Right ventricle myocardium inferior (tissue), 1 donor: ENCODE measurements at places on chromosomes 2 and 18. TPM values are rescaled to one million over a fixed set of nuclear protein-coding genes. Genes with fewer than 3 reads are reported as not detected.

DNA sequence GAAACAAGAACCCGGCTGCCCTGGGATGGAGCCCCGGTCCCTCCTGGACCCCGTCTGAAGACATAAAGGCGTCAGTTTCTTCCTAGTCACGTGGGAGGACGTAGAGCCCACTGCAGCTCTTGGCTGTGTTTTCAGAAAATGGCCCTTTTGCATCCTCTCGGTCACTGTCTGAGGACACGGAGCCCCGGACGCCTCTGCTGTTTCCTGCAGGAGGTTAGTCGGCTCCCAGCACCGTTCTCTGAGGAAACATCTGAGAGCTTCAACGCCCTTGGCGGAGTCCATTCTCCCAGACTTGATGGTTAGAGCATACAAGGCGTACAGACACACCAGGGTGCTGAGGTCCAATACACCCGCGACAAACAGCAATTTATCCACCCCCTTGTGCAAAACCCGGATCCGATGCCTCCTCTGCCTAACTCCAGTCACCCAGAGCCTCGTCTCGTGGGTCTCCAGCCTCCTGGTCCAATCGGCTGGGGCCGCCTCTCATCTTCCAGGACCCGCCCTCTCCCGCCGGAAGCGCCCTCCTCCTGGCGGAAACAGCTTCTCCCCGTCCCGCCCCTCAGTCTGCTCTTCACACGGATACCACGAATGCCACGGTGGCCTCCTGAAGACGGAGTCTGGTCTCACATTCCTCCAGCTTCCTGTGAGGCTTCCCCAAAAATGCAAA, 119.4 kb downstream of the TMEM18 start:
- DNase-seq: no peak

DNA sequence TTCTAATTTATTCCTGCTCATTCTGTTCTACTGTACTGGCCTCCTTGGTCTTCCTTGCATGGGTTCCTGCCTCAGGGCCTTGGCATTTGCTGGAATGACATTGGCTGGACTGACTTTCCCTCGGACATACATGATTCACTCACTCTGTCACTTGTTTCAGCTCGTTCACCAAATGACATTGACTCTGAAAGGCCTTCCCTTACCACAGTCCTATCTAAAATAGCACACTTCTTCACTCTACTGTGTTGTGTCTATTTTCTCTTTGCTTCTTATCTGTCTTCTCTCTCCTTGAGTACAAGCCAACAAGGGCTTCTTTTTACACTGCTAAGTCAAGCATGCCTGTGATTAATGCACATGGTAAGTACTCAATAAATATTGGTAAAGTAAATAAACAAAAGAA, 65.6 kb downstream of the SCG2 start:
- DNase-seq: no peak

DNA sequence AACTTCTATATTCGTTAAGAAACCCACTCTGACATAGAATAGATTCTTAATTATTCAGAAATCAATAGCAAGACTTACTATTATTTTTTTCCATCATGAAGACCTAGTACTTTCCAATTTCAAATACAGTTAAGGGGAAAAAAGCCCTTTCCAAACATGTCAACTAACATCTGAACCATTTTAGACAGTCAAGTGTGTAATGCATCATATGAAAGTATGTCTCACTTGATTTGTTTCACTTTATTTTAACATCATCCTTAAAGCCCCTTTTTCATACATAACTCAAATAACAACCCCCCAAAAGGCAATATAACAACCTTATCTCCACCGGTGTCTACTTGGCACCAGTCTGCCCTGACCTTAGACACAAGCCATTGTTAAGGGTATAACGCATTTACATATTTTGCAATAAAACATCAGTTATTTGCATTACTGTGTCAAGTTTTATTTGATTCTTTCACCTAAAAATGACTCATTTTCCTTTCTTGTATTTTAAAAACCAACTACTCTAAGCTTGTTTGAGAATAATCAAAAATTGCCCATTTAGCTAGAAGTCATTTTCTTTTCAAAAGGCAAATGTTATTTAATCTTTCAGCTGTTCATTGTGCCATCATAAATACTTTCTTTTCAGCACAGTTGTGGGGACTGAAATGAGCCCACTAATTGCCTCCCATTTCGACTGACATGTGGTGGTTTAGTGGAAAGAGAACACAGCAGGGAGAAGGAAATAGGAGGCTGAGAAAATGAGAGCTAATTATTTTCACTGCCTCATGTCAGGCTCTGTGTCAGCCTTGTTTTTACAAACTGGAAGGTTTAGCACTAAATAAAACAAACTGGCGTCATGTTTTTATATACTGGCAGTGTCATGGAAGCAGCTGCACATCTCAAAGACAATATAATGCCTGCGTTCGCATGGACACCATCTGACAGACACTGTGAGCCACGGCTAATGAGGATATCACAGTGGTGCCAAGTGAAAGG, 104.7 kb upstream of the CDCA7 start:
- DNase-seq: no peak

DNA sequence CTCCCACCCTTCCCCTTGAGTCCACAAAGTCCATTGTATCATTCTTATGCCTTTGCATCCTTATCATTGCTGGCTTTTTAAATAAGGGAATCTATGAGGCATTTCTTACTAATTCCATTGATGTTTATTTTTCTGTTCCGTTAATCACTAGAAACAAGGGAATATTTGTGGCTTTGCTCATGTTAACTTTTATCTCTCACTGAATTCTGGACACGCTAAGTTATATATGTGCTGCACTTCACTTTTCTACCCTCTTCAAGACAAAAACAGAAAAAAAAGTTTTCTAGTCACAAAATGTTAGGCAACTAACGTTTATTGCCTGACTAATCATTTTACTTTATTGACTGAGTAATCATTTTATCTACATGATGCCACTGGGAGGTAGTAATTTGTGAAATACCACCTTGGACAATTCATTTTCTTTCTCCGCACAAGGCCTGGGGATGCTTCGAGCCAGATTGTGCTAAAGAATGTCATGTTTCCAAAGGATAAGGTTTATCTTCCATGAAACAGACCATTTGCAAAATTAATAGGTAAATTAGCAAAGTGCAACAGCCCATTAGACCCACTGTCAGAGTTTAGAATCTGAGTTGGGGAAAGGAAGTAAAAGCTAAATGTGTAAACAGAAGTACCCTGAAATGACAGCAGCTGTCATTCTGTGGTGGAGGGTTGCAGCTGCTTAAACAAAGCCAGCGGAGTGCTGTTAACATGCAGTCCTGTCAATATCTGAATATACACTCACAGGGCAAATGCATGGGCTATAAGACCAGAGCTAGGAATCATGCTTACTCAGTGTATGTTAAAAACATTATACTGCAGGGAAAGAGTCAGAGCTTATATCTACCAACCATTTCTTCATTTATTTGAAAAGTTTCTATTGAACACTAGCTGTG, 658.7 kb downstream of the CNTNAP5 start:
- DNase-seq: no peak

DNA sequence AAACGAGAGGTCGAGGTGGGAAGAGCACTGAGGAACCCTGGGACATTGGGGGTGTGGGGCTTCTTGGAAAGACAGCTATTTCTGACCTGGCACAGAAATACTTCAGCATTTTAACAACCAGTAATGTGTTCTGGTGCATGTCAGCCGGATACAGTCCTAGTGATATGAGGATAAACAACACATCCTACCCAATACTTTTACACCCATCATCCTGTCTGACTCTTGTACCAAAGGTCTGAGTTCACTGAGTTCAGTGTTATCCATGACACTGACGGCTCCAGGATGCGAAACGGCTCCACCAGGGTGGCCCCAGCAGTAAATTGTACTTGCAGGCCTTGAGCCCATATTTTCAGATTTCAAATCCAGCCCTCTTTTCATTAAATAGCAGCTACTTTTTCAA, 65.9 kb upstream of the SH3BP4 start:
- no peak for DNase-seq

Gene POTEI
- total RNA-seq: not detected

Gene DIPK1C
- 4.6 TPM for total RNA-seq

Gene FSHR
- total RNA-seq: 0.14 TPM

Gene CXCR2
- 1.5 TPM for total RNA-seq

Gene MAP2
- 4.1 TPM for total RNA-seq

Gene BCL11A
- total RNA-seq: 37.5 TPM

Gene LRRC30
- total RNA-seq: not detected

Gene RTP5
- total RNA-seq: not detected

Gene ACKR3
- 30.5 TPM for total RNA-seq

Gene SLC39A10
- total RNA-seq: 7.1 TPM
